ENCODE measurements at places on chromosomes 12 and 14. TPM values are rescaled to one million over a fixed set of nuclear protein-coding genes. Genes with fewer than 3 reads are reported as not detected.
A peak's percentile ranks its signal among the peaks of the same experiment; 100 is the strongest.

DNA sequence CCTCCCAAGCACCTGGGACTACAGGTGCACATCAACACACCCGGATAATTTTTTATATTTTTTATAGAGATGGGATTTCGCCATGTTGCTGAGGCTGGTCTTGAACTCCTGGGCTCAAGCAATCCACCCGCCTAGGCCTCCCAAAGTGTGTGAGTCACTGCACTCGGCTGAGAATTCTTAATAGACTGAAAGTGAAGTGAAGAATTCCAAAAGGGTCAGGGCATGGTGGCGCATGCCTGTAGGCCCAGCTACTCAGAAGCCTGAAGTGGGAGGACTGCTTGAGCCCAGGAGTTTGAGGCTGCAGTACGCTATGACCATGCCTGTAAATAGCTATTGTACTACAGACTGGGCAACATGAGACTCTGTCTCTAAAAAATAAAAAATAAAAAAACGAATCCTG lies 43.7 kb downstream of the TCHP start:
- DNase-seq: no peak

DNA sequence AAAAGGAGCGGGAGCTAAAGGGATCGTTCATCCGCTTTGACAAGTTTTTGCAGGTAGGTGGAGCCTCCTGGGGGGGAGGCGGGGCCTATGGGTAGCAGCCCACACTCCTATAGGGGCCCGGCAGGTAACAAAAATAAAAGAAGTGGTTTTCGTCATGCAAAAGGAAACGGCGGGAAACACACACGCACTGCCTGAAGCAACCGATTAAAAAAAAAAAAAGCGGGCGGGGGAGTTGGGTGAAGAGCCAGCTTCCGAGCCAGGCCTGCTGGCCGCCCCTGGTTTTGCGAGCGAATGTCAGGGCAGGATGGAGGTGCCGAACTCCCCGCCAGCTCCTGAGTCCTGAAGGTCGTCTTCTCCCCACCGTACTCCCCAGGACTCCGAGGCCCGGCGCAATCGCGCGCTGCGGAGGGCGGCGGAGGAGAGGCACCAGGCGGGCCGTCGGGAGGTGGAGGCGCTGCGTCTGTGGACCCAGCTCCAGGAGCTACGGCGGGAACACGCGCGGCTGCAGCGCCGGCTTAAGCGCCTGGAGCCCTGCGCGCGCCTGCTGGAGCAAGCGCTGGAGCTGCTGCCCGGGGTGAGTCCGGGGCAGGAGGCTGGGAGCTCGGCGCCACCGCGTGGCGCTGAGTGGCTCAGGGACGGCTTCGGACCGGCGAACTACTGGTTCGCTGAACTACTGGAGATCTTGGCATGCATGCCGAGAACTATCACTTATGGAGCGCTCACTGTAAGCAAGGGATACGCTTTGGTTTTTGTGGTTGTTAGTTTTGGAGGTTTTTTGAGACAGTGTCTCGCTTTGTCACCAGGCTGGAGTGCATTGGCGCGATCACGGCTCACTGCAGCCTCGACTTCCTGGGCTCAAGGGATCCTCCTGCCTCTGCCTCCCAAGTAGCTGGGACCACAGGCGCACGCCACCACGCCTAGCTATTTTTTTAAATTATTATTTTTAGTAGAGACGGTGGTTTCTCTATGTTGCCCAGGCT lies 3.6 kb downstream of the CFAP73 start:
- DNase-seq: peak; percentile 35

GRCh38 chr12:57112492-57113294 lies 1.5 kb upstream of the STAT6 start:
- no peak for DNase-seq

DNA sequence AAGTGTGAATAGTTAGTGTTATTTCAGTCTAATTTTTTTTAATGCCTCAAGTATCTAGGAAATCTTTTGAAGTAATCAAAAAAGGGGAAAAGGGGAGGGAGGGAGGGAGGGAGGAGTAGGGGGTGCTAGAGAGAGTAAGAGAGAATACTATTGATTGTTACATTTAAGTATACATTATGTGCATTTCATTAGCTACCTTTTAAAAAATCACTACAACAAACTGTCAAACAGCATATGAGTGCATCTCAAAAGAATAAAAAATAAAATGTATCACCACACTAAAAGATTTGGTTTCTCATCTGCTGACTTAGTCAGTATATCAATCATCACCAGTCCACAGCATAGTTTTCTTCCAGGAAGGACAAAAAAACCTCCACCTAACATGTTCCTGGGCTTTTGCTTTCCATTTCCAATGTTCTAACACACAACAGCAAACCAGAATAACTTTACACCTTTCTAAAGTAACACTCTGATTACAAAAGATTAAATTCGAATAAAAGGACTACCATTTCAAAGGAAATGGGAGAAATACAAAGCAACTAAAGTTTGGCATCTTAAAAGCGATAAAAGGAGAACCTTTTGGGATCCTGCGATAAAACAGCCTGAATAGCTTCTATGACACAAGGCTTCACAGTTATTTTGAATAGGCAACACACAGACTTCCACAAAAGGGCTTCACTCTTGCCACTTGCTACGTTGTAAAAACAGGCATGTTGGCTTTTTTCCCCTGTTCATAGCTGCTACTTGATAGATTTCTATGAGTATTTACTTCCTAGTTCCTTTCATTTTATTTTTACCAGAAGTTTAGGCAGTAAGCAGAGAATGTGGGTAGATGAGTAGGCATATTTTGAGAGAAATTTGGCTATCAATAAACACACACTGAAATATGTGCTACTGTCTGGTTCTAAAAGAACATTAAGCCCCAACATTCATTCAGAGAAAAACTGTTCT lies 160.9 kb downstream of the EPS8 start:
- no peak for DNase-seq

DNA sequence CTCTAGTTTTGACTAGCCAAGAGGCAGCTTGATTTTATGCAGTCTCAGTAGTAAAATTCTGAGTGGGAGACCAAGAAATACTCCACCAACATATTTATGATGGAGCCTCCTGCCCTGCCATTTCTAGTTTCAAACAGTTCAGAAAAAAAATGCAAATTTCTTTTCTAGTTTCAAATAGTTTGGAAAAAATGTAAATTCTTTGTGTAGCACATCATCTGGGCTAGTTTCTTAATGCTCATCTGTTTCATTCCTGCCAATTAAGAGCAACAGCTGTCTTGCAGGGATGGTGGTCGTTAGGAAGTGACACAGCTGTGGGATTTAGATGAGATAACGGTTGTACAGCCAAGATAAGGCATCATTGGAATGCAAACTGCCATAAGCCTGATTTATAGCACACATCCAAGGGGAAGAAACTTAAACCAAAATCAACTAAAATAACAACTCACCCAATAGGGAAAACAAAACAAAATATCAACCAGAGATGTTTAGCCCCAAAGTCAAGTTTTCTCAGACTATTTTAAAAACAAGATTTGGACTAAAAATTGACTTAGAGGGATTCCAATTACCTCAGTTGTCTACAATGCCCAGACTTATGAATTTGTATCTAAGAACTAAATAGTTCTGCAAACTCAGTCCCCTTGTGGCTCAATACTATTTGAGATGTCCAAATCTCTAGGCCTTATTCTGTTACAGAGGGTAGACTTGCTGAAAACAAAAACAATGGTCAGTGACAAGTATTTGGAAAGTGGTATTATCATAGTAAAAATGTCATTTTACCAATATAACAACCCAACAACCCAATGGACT lies 291.3 kb upstream of the ATP2B1 start:
- DNase-seq: no peak

- no peak for DNase-seq
Measured at GRCh38 chr12:105343836-105344235, 13.3 kb downstream of the C12orf75 start.

DNA sequence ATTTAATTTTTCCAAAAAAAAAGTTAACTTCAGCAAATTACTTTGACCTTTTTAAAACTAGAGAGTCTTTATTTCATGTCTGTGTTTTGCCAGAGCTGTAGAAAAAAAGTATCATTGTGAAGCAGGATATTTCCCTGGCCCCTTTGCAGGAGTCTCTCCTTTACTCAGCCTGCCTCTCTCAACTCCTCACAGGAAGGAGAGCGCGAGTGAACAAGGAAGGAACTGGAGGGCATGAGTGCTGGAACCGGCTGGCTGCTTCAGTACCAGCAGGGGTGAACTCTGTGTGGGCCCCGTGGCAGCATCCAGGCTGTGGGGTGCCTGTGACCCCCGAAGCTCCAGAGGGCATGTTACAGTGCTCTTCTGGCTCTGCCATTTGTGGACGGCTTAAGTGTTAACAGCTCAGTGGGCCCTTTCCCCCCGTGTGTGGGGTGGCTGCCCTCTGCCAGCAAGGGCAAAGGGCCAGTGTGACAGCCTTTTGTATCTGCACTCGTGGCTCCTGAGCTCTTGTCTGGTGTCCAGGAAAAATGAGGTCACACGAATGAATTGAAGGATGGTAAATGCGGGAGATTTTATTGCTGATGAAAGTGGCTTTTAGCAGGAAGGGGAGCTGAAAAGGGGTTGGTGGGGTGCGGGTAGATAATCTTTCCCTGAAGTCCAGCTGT lies 76.6 kb upstream of the KCNH3 start:
- DNase-seq: no peak

DNA sequence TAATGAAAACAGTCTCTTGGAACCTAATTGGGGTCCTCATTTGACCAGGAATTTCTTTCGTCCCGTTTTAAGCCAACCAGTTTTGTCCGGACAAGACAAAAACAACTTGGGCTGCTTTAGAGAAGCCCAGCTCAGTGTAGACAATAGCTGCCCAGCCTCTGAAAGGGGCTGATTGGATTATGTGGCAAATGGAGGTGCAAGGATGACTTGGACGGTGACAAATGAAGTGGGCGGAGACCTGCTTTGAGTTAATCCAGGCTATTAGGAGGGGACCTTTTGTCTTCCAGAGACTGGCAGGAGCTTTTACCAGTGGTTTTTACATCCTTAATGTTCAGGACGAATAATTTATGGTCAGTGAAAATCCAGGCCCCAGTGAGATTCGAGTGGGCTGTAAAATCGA lies 4.8 kb downstream of the MEG3 start:
- no peak for DNase-seq

DNA sequence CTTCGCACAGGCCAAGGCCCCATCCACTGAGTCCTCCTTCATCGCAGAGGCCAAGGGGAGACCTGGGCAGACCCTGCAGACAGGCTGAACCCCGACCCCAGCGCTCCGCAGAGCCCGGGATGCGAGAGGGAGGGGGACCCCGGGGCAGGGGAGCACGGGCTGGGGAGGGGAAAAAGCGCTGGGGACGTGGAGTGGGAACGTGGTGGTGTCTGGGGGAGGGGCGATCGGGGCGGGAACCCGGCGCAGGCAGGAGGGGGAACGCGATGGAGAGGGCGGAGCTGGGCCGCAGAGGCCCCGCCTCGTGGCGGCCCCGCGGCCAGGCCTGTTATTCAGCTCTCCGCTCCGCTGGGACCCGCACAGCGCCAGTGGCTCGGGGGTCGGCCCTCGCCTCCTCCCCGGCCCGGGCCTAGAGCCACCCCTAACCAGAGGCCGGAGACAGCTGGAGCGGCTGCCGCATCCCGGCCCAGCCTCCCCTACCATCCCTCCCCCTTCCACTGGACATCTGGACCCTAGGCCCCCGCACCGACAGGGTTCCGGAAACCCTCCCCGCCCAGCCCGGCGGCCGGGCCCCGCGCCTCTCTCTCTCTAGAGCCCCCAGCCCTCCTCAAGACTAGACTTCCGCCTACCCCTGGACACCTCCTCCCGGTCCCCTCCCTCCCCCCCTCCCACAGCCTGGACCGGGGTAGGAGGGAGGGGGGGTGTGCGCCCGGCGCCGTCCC lies at the start of gene ARHGEF25:
Gene ARHGEF25, plus strand, starts transcription at position 328 of the 719 bp plus-strand sequence. CDS start 460 bp downstream, outside the sequence.
- no peak for DNase-seq

DNA sequence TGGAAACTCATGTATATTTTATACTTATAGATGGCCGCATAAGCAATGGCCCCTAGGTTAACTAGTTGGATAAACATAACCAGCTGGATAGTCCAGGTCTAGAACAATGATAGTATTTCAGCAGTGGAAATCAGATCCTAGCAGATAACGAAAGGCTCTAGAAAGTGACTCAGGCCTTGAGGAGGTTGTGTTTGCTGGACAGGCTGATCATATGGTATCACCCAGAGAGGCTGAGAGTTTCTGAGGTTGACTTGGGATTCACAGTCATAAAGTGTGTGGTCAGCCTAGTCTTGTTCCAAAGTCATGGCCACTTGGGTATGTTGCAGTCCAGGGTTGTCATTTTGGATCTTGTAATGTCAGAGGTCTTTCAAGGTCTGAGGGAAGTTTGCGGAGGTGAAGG lies 16.8 kb downstream of the FLVCR2 start:
- no peak for DNase-seq

- DNase-seq: no peak
Measured at GRCh38 chr14:63267171-63267570, 51.6 kb downstream of the GPHB5 start.

GRCh38 chr14:21133901-21134300 lies 22.0 kb downstream of the OR5AU1 start:
- DNase-seq: no peak

DNA sequence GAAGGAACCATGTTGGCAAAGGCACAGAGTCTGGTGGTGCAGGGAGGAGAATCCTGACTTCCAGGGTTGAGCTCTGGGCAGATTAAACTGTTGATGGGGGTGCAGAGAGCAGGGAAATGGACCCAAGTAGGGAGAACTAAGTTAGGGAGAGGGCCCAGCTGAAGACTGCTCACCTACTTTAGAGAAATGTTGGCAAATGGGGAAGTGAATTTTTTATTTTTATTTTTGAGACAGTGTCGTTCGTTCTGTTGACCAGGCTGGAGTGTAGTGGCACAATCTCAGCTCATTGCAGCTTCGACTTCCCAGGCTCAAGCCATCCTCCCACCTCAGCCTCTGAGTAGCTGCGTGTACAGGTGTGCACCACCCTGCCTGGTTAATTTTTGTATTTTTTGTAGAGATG lies 32.1 kb upstream of the TUBA1A start:
- DNase-seq: no peak

DNA sequence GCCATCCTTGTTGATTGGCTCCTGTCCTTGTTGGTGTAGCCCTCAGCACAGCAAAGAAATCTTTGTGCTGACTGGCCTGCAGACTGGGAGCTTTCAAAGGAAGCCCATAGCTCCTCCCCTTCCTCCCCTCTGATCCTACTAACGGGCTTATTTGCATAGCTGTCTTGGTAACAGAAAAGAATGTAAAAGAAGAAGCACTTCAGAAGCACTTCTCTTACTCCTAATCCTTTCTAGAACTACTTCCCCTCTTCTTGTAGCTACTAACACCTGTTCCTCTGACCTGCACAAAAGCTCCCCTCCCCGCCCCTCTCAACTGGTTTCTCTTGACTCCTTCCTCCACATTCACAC lies 14.3 kb upstream of the RIC8B start:
- peak; percentile 14 for DNase-seq

- DNase-seq: no peak
Measured at GRCh38 chr12:76670776-76671175, 93.1 kb upstream of the ZDHHC17 start.

Gene GLRX5
- 46.7 TPM for total RNA-seq

Gene KCNK13
- total RNA-seq: not detected

Gene CLEC6A
- total RNA-seq: not detected

Gene KRT3
- total RNA-seq: 0.08 TPM

Gene ABHD4
- total RNA-seq: 13.6 TPM

Gene RAPGEF3
- 4.7 TPM for total RNA-seq

Gene KRT74
- not detected for total RNA-seq

Gene VWF
- not detected for total RNA-seq

Gene EIF2B1
- 76.5 TPM for total RNA-seq

Gene LPAR5
- total RNA-seq: 2.8 TPM

Gene OR6C70
- total RNA-seq: not detected
